ENCODE measurements at places on chromosomes 3 and 15. TPM values are rescaled to one million over a fixed set of nuclear protein-coding genes. Genes with fewer than 3 reads are reported as not detected.
A peak's percentile ranks its signal among the peaks of the same experiment; 100 is the strongest.

The SLC49A4 gene
- 16.3 TPM for polyA plus RNA-seq

The DNAJB8 gene
- not detected for polyA plus RNA-seq

DNA sequence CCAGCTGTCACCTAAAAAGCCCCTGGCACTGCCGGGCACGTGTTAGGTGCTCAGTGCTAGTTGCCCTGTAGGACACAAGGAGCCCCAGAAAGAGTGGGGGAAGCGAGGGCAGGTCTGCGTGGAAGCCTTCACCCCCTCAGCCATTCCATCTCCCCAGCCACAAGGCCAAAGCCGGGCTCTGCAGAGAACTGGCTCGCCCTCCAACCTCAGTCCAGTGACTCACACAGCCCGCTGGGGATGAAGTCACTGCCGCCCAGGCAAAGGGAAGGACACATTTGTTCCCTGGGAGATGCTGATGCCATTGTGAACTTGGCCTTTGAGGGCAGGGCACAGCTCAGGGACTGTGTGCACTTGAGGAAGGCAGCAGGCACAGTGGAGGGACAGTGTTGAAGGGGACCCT, 48.1 kb downstream of the IQSEC1 start:
- no peak for DNase-seq

DNA sequence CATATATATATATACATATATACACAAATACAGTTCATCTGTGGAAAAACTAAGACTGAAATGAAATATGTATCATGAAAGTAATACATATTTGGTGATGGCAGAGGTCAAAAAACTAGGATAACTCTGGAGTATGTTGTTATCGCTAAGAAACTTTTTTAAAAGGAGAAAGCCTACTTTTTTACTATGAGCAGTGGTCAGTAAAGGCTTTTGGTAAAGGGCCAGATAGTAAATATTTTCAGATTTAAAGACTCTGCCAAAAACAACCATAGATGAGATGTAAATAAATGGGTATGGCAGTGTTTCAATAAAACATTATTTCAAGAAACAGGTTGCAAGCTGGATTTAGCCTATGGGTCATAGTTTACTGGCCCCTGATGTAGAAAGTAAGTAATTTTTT, 93.8 kb upstream of the TGFBR2 start:
- no peak for DNase-seq

DNA sequence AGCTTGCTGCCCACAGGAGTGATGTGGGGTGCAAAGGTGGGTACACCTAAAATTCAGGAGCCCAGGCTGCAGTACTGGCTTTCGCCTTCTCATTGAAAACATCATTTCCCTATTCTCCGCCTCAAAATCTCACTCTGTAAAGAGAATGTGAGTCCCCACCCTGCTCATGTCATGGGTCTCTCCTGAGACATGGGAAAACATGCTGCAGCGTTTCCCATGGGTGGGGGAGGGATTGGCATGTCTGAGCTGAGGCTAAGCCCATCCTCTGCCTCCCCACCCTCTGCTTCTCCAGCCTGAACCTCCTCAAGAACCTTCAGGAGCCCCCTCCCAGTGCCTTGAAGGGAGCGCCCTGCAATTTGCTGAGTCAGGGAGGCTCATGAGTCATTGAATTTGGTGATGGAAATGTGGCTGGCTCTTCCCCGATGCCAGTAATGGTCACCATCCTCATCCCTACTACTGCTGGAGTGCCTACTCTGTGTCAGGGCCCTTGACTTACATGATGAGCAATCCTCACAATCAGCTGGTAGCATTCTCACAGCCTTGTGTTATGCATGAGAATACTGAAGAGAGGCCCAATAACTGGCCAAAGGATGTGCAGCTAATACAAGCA, 28.8 kb downstream of the WNT5A start:
- no peak for DNase-seq

- no peak for DNase-seq
Measured at GRCh38 chr15:35481064-35481463, 64.9 kb downstream of the DPH6 start.

DNA sequence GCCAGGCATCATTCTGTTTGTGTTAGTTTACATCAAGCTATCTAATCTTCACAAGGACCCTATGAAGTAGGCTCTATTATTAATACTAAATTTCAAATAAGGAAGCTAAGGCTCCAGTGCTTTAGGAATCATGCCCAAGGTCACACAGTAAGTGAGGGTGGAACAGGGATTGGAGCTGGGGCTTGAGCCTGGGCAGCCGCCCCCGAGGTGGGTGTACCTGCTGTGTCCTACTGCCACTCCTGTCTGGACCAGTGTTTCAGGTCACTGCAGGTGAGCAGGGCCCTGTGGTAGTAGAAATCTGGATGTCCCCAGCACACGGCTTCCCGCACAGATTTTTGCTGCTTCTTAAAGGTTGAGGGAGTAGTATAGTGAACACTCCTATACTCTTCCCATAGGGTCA, 6.5 kb downstream of the KLF13 start:
- no peak for DNase-seq

- DNase-seq, result peak; percentile 32
Measured at GRCh38 chr15:71651750-71652186, 158.6 kb upstream of the NR2E3 start.

GRCh38 chr3:45273681-45274515, 47.8 kb upstream of the TMEM158 start:
- DNase-seq, result no peak

GRCh38 chr3:45124956-45125355, 21.2 kb downstream of the CDCP1 start:
- DNase-seq, result no peak

Data from right renal cortex interstitium (tissue), 3 donors.